Stimulated activated CD4-positive, alpha-beta T cell treated with anti-CD3 and anti-CD28 coated beads, TNF-alpha, amount 100 ng/mL, for 24 hours (primary cell): ENCODE measurements at places on chromosomes 5 and 9.
A peak's percentile ranks its signal among the peaks of the same experiment; 100 is the strongest.

DNA sequence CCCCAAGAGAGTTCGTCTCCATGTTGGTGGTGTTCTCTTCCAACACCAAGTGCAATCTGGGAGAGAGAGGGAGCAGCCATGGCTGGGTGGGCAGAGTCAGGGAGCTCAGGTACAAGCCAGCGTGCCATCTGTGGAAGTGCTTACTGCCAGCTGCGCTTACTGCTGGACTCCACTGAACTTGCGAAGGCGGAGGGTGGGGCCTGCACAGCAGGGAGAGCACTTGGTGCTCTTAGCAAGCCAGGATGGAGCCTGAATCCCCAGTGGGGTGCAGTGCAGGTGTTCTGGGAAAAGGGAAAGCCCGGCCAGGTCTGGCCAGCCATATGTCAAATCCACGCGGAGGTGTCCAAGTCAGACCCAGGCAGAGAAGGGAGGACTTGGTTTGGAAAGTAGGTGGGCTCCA is 142.0 kb downstream of the FANCC start:
- no peak for DNase-seq

- no peak for DNase-seq
Observed at GRCh38 chr5:7941692-7942091, 72.7 kb downstream of the MTRR start.

DNA sequence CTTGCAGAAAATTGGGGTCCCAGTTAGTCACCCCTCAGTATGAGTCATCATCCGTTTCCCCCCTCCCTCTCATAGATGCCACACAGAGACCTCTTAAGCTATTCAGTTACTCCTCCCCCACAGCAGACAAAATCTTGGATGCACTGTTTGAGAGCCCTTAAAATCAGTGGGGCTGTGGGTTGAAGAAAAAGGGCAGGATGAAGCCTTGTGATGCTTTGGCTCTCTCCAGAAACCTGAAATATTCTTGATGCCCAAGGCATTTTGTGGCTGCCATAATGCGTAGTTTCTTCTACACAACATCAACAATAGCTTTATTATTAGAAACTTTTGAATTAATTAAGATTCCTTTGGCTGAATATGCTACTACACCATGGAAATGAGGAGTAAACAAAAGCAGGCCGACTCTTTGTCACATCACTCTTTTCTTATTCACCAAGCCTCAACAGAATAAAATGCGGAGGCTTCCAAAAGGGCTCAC is 133.8 kb downstream of the MRPS30 start:
- DNase-seq: no peak

- DNase-seq: no peak
Observed at GRCh38 chr9:134776080-134776796, 104.4 kb upstream of the FCN2 start.

GRCh38 chr9:35042081-35042604 is 30.3 kb downstream of the VCP start:
- DNase-seq: no peak

DNA sequence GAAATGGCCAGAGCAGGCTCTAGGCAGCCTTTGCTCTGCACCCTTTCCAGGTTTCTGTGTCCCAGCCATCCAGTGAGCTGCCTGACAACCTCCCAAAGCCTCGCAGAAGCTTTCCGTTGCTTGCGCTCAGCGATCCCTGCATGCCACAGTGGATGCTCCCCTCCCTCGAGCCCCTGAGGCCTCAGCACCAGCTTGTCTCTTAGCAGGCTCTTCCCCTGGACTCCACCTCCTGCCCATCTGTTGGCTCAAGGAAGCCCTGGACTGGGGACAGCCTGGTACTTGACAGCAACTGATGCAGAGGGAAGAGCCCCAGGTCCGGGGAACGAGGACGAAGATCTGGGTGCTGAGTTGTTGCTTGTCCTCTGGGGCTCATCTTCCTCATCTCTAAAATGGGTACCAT is 23.2 kb downstream of the TSPAN17 start:
- DNase-seq: no peak

- DNase-seq: peak; percentile 16
Observed at GRCh38 chr9:89923961-89924504, 319.2 kb downstream of the GADD45G start.

GRCh38 chr5:72187388-72188075 is 80.3 kb downstream of the MAP1B start:
- no peak for DNase-seq

GRCh38 chr9:133991214-133991921 is 756 bp downstream of the VAV2 start:
- no peak for DNase-seq
